ENCODE measurements at places on chromosomes 5 and 9.

GRCh38 chr9:35882996-35883395 lies 12.8 kb upstream of the OR13J1 start:
- no peak for DNase-seq

DNA sequence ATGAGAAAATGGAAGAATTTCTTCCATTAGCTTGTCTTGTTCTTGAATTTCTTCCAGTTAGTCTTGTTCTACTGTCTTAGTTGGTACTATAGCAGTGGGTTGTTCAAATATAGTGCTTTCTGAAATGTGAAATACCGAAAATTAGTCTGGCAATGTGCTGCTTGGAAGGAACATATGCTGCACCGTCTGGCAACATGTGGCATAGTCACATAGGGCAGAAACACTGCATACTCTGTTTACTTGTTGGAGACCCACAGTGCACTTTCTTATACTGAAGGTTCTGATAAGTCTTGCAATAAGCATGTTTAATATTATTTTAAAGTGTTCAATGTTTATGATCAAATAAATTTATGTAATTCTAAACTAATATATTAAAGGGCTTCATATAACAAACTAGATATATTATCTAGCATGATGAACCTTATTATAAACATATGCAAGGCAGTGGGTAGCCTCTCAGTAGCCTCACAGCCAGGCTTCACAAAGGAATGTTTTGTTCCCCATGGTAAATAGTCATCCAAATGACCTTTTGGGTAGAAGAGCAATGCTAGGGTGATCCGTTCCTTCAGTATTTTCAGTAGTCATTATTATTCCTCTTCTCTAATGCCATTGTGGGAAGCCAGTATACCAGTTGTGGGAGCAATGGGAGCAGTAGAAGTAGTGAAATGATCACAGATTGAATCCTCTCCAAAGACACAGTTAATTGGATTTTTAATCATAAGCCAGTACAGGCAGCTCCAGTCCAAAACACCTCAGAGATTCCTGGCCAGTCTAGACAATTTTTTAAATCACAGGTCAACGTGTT lies 1106.7 kb downstream of the DTWD2 start:
- no peak for DNase-seq

GRCh38 chr9:124660341-124660801 lies 110.7 kb downstream of the NR6A1 start:
- DNase-seq = no peak

- DNase-seq = no peak
These were observed 17.3 kb upstream of the ANKRD18B start for GRCh38 chr9:33506626-33507370.

GRCh38 chr9:137237759-137238726 lies 3.0 kb upstream of the TUBB4B start:
- DNase-seq = no peak

DNA sequence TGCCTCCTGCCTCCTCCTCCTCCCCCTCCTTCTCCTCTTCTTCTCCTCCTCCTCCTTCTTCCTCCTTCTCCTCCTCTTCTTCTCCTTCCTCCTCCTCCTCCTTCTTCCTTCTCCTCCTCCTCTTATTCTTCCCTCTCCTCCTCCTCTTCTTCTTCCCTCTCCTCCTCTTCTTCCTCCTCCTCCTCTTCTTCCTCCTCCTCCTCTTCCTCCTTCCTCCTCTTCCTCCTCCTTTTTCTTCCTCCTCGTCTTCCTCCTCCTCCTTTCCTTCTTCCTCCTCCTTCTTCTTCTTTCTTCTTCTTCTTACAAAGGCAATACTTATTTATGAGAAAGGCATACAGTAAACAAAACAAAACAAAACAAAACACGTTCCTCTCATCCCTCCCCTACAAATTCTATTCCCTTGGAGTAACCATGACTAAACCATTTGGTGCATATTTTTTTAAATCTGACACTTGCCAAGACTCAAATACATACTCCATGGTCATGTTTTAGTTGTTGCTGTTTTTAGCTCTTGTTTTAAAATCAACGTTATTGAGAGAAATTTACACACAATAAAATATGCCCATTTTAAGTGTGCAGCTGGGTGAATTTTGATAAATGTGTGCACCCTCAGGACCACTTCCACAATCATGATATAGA lies 135.6 kb downstream of the FOXD1 start:
- DNase-seq = no peak

GRCh38 chr5:53091289-53091688 lies 18.3 kb downstream of the MOCS2 start:
- DNase-seq = no peak

GRCh38 chr5:168314735-168315411 lies 23.4 kb downstream of the WWC1 start:
- DNase-seq = no peak

DNA sequence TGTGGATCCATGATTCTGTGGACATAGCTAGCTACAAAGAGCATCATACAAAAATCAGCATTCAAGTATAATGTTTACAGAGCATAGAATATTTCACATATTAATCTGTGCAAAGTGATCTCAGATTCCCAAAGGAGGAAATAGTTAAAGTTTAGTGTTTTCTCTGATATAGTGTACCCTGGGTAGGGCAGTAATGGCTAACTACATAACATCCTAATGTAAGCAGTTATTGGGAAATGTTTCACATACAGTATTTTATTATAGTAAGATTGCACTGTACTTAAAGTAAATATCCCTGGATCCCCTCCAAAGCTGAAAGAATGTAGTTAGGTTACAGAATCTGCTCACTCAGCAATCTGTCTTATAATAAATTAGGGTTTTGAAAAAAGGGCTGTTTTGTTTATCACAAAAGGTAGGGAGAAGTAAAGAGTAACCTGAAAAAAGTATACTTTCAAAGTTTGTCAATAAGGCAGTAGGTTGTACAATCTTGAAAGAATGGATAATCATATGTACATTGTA lies 52.5 kb upstream of the SMARCA2 start:
- DNase-seq = no peak

GRCh38 chr9:93810028-93810971 lies 144.9 kb downstream of the BARX1 start:
- DNase-seq = no peak

DNA sequence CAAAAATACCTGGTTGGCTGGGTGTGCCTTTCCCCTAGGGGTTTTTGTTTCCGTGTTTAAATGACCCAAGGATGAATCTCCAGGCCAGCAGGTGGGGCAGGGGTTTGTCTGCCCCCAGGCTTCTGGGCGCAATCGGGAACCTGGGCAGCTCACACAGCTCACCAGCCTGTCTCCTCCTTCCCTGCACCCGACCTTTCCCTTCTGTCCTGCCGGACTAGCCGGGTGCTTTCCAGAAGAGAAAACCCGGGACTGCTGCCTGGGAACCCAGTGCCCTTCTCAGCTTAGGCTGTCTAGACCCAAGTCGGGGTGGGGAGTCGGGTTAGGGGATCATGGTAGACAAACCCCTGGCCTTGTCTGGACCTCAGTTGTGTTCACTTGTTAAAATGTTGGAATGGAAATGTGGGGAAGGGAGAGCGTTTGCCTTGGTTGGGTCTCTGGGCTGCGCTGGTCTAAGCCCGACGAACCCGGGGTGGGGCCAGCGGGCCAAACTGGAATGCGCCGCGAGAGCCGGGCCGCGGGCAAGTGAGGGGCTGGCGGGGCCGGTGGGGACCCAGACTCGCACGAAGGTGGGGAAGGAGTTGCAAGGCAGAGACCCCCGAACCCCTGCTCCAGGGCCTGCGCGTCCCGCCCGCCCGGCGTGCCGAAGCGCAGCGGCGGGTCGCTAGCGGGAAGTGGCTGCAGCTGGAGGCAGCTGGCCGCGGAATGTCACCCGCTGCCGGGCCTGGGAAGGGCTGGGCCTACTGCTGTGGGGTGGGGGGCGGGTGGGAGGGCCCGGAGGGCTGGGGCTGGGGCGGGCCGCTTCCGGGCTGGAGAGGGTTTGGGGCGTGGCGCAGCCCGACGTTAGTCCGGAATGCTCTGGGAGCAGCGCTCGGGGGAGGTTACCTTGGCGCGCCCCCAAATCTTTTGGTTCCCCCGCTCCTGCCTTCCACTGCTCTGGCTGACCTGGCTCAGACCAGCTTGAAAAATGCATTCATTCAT lies 84.6 kb downstream of the DAB2IP start:
- no peak for DNase-seq

GRCh38 chr5:113102121-113102531 lies 125.5 kb downstream of the DCP2 start:
- DNase-seq = no peak

GRCh38 chr9:113957821-113958341 lies 81.8 kb downstream of the ZNF618 start:
- DNase-seq = no peak

DNA sequence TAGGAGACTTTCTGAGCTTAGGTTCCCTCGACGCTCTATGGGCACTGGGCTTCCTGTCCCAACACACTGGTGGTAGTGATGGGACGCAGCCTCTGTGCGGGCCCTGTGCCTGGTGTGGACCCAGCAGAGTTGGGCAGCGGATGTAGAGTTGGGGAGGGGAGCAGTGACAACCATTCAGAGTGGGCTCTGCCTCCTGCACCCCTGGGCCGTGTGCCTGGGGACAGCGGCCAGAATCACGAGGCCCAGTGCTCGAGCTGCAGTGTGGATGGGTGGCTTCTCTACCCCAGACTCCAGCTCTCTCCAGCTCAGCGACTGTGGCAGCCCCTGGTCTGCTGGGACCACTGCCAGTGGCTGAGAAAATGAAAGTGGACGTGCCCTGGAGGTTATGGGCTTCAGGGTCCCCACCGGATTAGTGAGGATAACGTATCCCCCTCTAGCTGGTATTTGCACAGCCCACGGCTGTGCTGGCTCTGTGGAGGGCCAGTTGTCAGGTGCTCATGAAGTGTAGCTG lies 18.6 kb downstream of the RXRA start:
- no peak for DNase-seq

GRCh38 chr5:155023320-155023719 lies 9.8 kb downstream of the KIF4B start:
- no peak for DNase-seq
